Stimulated activated CD8-positive, alpha-beta memory T cell treated with anti-CD3 and anti-CD28 coated beads, Interleukin-7, amount 100 ng/mL, for 24 hours (primary cell): ENCODE measurements at places on chromosomes 3 and 15.

DNA sequence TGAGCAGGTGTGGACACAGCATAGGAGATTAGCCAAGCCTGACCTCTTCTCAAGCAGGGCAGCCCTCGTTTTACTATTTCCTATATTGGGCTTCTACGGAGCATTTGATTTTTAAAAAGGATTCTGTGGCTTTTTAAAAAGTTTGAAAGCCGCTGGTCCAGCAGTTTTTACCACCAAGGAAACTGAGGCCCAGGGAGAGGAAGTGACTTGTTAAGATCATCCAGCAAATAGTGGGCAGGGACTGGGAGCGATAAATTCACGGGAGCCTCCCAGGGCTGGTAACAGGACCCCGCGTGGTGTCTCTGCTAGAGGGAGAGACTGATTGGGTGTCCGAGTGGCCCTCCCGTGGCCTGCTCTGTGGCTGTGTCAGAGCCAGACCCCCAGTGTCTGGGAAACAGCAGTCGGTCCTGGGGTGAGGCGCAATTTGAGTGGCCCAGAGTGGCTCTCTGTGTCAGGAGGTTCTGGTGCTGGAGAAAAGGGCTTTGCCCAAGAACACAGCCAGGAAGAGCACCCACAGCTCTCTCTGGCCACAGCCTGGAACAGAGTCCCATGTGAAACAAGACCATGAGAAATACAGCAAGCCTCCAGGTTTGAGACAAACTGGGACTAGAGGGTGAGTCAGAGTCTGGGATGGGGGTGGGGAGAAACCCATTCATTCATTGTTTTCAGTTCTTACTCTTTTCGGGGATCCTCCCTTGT is 4.2 kb downstream of the FURIN start:
- DNase-seq: peak; percentile 41

DNA sequence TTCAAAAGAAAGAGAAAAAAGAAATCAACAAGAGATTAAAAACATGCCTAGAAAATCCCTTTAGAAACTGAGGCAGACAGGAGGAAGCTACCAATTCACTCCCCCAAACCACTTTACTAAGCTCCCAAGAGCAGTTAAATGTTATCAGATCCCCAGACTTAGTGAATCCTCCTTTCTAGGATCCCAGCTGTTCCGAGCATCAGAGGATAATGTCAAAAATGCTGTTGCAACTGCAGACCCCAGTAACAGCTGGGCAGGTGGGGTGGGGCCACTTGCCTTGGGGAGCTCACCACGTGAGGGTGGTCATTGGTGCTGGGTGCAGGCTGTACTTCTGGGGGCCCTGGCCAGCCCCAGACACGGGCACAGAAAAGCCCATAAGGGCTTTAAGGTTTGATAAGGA is 9.1 kb downstream of the POMGNT2 start:
- DNase-seq: no peak

- no peak for DNase-seq
Measured at GRCh38 chr3:68306571-68306970, 625.8 kb downstream of the TAFA4 start.

GRCh38 chr3:58064923-58065638 is 56.9 kb downstream of the FLNB start:
- DNase-seq: no peak

- no peak for DNase-seq
Measured at GRCh38 chr3:106190296-106190695, 321.5 kb upstream of the CBLB start.

DNA sequence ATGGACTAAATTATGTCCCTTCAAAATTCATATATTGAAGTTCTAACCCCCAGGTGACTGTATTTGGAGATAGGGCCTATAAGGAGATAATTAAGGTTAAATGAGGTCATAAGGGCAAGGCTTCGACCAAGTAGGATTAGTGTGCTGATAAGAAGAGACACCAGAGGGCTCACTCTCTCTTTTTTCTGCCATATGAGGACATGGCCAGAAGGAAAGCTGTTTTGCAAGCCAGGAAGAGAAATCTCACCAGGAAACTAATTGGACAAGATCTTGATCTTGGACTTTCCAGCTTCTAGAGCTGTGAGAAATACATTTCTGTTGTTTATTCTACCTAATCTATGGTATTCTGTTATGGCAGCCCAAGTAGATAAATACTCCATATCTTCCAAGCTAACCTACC is 503.6 kb upstream of the NAALADL2 start:
- no peak for DNase-seq
